IPS-NIHi11 (cell line): ENCODE measurements at places on chromosomes 1 and 21.

DNA sequence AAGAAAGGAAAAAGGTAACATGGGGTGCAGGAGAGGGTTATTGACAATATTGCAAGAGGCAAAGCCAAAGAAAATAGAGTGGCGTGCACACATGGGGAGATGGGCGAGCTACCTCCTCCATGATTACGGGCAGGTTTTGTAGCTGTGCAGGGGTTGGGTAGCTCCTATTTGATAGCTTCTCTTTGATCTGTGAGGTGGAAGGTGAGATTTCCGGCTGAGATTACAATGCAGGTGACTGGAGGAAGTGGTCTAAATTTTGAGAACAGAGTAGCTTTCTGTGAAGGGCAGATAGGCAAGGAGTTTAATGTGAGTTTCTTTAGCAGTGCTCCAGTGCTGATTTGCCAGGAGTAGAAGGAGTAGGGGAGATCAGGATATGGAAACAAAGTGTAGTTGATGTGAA, 263.4 kb downstream of the PLA2G4A start:
- no peak for DNase-seq

- no peak for DNase-seq
These were observed 897 bp downstream of the COL16A1 start for GRCh38 chr1:31702836-31703404.

DNA sequence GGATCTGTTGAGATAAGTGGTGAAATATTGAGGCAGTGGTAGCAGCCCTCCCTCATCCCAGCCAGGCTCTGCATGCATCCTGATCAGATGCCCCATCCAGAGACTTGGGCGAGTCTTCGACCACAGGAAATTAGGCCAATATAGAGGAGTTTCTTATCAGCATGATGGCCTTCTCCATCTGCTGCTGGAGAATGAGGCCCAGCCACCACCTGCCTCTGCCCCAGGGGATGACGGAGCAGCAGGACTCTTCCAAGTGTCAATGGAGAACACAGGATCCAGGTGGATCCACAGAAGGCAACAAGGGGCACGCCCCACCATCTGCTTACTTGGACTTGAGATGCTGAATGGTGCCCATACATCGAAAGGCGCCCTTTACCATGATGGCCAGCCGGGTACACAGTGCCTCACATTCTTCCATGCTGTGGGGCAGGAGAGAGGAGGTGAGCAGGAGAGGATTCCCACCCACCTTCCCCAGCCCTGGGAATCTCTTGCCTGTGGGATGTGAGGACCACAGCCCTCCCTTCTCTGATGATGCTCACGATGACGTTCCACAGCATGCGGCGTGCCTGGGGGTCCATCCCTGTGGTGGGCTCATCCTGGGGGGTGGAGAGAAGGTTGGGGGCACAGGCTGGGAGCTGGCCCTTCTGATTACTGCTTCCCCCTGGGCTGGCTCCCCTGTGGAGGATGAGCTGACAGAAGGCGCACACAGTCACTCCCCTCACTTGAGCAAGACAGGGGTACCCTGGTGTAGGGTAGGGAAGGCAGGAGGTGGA, 91.5 kb upstream of the GCLM start:
- no peak for DNase-seq

DNA sequence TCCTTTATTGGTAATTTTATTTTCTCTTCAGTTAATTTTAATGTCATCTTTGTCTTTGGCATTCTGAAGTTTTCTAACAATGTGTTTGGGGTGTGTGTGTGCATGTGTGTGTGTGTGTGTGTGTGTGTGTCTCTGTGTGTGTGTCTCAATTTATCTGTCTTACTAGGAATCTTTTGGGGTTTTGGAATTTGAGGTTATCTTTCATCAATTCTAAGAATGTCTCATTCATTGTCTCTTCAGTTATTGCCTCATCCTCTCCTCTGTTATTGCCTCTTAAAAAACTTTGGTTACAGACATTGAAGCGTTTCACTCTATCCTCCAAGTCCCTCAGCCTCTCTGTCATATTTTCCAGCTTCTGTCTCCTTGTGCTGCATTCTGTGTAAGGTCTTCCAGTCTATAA, 18.1 kb upstream of the SAMD13 start:
- DNase-seq = no peak

DNA sequence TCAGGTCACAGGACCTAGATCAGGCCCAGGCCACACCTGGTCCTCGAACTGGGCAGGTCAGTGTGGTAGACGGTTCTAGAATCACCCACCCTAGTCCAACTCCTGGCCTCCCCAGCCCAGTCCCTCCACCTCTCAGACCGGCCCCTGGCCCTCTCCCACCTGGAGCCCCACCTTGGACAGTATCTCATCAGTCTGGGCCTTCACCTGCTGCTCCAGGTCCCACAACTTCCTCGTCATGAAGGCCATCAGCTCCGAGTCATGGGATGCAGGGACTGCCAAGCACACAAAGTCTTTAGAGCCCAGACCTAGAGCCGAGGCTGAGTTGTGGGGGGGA, 8.7 kb downstream of the UBXN11 start:
- DNase-seq = no peak

DNA sequence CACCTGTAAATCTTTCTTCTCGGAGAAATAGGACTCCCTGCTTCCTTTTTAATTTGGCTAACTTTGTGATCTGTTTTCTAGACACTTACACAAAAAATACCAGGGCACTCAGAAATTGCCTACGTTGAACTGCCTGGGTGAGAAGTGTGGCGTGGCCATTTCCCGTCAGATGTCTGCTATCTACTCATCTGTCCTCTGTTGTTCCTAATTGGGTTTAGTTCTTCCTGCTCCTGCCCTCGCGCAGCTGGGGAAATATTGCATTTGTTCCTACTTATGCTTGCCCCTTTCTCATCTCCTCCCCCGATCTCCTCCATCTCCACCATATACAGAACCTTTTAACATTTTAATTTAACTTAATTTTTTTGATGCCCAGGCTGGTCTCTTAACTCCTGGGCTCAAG, 55.1 kb downstream of the CD58 start:
- no peak for DNase-seq

DNA sequence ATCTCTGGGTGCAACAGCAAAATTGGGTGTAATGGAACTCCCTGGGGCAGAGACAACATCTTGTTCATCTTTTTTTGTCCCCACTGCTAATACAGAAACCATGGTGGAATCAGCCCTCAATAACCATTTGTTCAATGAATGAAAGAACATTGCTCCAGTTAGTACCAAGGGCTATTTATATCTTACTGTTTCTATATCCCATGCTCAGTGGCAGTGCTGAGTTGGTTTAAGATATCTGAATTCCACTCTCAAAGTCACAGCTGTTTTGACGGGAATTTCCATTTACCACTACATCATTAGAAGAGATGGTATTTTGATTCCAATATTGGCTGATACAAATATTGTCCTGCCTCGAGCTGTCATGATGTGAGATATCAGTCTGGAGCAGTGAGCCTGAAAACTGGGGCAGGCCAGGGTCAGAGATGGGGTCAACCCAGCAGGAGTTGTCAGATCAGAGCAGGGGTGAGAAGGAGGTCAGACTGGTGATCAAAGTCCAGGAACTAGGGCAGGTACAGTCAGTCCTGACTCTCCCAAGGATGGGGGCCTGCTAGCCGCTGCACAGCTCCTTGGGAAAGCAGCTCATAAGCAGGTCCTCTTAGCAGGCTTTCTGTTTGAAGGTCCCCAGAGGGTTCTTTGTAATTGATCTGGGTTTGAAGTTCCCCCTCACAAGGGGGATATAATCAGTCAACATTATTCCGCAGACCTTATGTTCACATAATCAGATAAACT, 5.8 kb upstream of the PHC2 start:
- no peak for DNase-seq

- no peak for DNase-seq
These were observed 257.8 kb downstream of the NPHP4 start for GRCh38 chr1:5734414-5734813.

DNA sequence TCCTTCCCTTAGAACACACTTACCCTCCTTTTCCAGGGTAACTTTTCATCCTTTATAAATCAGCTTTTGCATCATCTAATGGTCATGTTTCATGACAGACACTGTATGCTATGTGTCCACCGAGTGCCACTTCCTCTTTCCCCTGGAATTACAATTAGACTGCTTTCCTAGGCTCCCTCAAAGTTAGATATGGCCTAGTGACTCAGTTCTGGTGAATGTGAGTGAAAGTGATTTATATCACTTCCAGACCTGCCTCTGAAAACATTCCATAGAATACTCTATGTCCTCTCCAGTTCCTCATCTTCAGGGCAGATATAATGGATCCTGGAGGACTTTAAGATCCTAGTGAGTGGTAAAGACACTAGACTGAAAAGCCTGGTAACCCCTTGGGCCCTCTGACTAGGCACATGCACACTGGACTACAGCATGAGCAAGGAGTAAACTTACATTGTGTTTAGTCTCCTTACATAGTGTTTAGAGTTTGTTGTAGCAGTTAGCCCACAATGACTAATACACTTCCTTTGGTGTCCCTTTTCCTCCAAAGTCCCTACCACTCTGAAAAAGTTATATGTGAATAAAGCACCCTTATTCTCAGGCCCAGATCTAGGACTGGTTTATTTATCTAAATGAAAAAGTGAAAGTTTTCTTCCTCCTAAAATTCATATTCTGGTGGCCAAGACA, 59.3 kb downstream of the GPR88 start:
- no peak for DNase-seq

- no peak for DNase-seq
These were observed 6.7 kb downstream of the SYCP1 start for GRCh38 chr1:114861384-114861783.

DNA sequence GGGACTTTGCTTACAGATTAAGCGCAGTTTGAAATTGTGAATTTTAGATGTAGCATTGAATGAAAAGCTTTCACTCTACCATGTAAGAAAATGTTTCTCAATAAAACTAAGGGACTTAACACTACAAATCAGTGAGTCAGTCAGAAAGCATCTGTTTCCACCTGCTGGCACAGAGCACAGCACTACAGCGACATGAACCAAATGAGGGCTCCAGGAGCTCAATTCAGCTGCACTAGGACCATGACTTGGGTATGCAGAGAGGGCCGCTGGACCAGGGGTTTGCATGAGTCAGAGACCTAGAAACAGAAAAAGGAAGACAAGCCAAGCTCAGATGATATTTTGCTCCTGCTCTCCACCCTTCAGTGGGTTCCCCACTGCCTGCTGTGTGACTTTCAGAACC, 5.2 kb downstream of the SUSD4 start:
- DNase-seq = no peak

GRCh38 chr1:31441073-31441472, 28.1 kb downstream of the SERINC2 start:
- no peak for DNase-seq

GRCh38 chr1:160032165-160032820, 503 bp upstream of the PIGM start:
- no peak for DNase-seq

- DNase-seq = no peak
These were observed 50.1 kb downstream of the NENF start for GRCh38 chr1:212482637-212483441.

GRCh38 chr1:225849925-225850324, 32.3 kb downstream of the TMEM63A start:
- no peak for DNase-seq

DNA sequence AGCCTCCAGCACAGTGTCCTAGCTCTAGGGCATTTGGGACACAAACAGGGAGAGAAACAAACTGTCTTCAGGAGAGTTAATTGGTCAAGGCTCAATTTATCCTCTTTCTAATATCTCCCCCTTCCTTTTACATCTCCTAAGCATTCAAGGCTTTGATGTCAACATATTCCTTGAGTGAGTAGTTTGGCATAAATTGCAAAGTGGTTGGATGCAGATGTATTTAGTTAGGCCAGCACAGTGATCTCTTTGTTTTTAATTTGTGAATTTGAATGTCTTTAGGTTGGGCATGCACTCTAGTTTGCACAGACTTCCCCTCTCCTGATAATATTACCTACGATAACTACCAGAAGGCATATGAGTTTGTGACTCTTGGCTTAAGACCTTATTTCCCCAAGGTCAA, 12.5 kb upstream of the OLFML2B start:
- no peak for DNase-seq

DNA sequence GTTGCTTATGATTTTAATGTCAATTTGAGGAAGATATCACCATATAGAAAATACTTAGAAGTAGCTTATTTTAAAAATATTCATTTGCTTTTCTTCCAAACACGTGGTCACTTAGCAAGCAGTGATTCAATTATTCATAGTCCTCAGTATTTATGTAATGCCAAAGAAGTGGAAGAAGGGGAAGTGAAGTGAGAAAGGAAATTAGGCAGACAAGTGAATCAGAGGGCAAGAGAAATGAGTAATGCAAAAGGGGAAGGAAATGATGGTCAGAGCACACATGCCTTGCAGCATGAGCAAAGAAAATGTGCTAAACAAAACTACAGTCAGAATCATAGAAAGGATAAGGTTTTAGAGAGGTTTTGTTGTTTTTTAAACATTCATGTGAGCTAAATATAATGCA, 31.8 kb downstream of the SDCCAG8 start:
- DNase-seq = no peak

- DNase-seq = no peak
These were observed 5.9 kb upstream of the DPT start for GRCh38 chr1:168734946-168735345.

- DNase-seq = peak; percentile 70
These were observed 57.1 kb downstream of the TMEM53 start for GRCh38 chr1:44616991-44617702.

GRCh38 chr1:242008826-242009495, 10.1 kb upstream of the MAP1LC3C start:
- no peak for DNase-seq

GRCh38 chr1:83064589-83065242, 934.2 kb downstream of the TTLL7 start:
- no peak for DNase-seq

DNA sequence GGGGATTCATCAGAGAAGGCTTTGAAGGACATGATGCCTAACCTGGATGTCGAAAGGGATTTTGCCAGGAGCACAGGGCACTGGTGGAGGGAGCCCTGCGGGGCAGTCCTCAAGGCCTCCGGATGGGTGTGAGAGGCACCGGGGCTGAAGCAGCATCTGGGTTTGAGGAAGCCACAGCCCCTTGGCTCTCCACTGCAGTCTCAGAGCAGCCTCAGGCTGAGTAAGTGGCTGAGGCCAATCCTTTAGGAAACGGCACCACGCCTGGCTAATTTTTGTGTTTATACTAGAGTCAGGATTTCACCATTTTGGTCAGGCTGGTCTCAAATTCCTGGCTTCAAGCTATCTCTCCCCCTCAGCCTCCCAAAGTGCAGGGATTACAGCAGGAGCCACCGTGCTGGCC, 12.0 kb downstream of the ERVH48-1 start:
- no peak for DNase-seq

DNA sequence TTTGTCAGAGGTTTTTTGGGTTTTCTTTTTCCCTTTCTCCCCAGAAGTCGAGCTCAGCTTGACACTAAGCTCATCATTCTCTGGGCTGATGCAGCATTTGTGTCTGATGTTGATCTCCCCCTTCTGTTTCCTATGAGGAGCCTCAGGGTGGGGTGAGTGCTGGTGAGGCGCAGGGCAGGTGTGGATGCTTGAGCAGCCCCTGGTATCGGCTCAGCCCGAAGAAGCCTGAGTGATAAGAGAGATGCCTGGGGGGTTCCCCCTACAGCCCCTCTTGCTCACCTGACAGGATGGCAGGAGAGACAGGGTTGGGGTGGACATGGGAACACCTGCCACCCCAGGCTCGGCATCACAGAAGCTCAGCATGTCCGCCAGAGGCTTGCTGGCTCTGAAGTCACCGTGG, 239.0 kb downstream of the RHOU start:
- no peak for DNase-seq

GRCh38 chr1:30478283-30478682, 245.1 kb downstream of the MATN1 start:
- no peak for DNase-seq

- DNase-seq = no peak
These were observed 73.9 kb downstream of the OBSCN start for GRCh38 chr1:228281631-228282328.
